Omental fat pad (tissue), 4 donors: ENCODE measurements at places on chromosomes 2 and 18. TPM values are rescaled to one million over a fixed set of nuclear protein-coding genes. Genes with fewer than 3 reads are reported as not detected.

- no peak for DNase-seq
Measured at GRCh38 chr2:103959174-103960128, 894.5 kb upstream of the POU3F3 start.

GRCh38 chr2:68345129-68345875 lies 19.8 kb upstream of the PLEK start:
- DNase-seq: no peak

GRCh38 chr2:11754700-11755015 lies 8.2 kb downstream of the LPIN1 start:
- no peak for DNase-seq

DNA sequence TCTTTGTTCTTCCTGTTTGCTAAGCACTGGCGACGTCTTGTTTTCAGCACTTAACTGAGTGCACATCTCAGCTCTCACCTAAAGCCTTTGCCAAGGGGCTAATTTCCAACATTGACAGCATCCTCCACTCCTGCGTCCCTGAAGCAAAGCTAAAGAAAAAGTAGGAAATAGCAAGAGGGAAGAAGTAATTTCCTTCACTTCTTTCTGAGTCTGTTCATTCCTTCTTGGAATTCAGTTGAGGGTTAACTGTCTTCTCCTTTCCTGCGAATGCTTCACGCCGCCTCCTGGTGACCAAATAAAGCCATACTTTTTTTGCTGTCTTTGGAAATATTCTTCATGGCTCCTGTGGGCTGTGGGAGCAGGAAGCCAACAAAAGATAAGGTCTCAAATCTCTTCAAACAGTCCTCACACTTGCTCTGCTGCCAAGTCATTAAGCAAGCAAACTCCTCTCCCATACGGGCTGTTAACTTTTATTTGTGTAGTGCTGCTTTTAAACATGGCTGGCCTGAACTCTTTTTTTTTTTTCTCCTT lies 100.9 kb downstream of the DPP10 start:
- no peak for DNase-seq

Gene SLC19A3
- 44.1 TPM for total RNA-seq

Gene HNRNPA3
- 92.4 TPM for total RNA-seq

Gene MYL12A
- 437 TPM for total RNA-seq
